ENCODE measurements at places on chromosomes 1 and 21.

DNA sequence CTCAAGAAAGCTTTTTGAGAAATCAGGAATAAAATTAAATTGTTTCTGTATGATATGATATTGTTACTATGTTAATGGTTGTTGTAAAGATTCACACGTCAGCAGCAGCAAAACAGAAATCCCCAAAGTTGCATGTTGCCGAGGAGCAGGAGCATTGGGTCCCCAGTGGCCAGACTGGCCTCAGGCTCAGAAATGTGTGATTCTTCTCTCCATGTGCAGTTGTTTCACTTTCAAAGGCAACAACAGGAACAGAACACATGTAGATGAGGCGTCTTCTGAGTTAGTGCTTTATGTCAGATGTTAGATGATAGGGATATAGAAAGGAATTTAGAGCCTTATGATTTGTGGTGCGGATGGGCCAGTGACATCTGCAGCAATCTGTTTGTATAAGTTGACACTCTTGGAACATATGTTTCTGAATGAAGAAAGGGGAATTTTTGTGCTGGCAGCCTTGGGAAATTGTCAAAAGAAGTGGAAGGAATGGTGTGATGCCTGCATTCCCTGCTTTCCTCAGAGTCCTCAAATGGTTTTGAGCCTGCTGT is 2.1 kb upstream of the TTLL7 start:
- DNase-seq = peak; percentile 36

DNA sequence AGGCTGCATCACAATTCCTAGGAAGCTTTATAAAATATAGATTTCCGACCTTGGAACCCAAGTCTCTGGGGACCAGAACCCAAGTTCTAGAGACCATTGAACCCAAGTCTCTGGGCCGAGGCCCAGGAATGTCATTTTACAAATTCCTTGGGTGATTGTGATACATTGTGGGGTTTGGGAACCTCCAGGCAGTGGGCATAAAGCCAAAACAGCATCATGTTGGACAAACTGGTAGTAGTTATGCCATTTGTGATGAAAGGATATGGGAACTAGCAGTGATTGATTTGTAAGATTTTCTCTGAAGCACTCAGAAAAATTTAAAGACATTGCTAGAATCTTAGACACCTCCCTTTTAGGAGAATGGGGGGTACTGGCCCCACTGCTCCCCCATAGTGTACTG is 160.2 kb downstream of the HIVEP3 start:
- no peak for DNase-seq

GRCh38 chr1:232062967-232063366 is 436.4 kb downstream of the DISC1 start:
- DNase-seq = no peak

GRCh38 chr1:45522324-45523104 is 830 bp upstream of the PRDX1 start:
- no peak for DNase-seq

- no peak for DNase-seq
Measured at GRCh38 chr1:197706601-197707000, 68.7 kb downstream of the DENND1B start.

DNA sequence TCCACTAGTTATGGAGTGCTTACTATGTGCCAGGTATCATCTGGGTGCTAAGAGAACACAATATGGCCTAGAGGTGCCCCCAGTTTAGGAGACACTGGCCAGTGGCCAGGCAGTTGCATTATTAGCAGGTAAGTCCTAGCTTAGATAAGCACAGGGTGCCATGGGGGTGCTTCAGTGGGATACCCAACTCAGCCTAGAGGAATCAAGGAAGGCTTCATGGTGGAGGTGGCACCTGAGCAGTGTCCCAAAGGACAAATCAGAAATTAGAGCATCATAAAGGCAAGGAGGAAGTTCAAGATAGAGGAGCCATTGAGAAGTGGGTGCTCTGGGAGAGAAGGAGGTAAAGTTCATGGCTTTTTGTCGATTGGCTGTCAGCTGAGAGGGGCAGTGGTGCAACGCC is 31.9 kb upstream of the PKP1 start:
- DNase-seq = no peak

- no peak for DNase-seq
Measured at GRCh38 chr1:188170411-188170810, 1341.7 kb downstream of the PLA2G4A start.

- no peak for DNase-seq
Measured at GRCh38 chr1:8382608-8383505, 64.9 kb downstream of the SLC45A1 start.

DNA sequence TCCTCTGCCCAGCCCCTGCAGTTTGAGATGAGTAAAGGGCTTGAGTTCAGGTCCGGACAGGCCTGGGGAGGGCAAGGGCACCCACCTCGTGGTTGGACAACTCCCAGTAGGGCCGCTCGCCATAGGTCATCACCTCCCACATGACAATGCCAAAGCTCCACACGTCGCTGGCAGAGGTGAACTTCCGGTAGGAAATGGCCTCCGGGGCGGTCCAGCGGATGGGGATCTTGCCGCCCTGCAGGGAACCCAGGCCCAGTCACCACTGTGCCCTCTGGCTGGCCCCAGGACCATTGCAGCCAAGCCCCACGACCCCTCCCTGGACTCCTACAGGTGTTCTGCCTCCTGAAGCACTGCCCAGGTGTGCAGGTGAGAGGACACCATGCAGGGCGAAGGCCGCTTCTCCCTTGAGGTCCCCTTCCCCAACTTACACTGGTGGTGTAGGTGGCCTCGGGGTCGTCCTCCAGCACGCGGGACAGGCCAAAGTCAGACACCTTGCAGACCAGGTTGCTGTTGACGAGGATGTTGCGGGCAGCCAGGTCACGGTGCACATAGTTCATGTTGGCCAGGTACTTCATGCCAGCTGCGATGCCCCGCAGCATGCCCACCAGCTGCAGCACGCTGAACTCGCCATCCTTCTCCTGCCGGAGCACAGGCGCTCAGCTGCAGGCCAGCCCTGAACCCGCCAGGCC is 24.1 kb downstream of the EPHA2 start:
- no peak for DNase-seq

GRCh38 chr1:155079210-155079486 is 511 bp downstream of the EFNA3 start:
- no peak for DNase-seq

DNA sequence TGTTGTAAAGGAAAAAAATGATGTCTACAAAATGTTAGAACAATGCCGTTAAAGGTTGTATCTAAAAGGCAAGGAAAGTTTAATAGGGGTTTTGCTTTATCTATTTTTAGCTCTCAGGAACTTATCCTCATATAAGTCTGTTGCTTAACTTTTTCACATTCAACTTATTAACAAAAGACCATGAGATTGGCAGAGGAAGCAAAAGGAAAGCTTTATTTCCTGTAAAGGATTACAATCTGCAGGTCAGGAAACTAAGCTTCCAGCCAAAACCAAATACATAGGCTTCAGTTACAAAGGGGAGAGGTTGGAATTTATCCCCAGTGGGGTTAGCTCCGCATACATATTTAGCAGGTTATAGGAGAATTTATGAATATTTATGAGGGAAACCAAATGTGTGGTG is 58.7 kb upstream of the KIAA1614 start:
- DNase-seq = no peak

- no peak for DNase-seq
Measured at GRCh38 chr1:40897513-40897912, 35.4 kb upstream of the CITED4 start.

DNA sequence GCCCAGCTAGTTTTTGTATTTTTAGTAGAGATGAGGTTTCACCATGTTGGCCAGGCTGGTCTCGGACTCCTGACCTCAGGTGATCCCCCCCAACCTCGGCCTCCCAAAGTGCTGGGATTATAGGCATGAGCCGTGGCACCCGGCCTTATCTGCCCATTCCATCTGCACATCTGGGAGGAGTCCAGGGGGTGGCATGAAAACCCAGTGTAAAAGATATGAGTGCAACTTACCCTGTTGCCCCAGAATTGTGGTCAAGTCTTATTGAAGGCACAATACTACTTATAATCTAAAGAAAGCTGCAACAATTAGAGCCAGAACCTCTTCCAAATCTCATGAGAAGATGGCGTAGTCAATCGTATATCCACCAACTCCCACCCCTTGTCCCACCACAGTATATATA is 18.4 kb downstream of the CTXND2 start:
- DNase-seq = no peak

GRCh38 chr1:193417945-193418744 is 231.7 kb upstream of the B3GALT2 start:
- no peak for DNase-seq

DNA sequence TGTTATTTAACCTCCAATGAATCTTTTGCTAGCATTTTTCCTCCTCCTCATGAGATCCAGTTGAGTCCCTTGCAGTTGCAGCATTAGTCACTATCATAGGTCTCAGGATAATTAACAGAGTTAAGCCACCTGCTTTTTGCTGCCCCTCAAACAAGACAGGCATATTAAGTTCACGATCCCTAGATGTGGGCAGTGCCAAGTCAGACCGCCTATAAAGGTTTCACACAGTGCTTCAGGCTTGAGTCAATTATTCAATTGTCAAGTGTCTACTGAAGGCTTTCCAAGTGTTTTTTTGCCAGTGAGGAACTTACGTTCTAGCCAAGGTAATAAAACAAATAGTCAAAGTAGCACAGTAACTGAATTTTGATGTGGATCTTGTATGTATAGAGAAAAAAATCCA is 175.0 kb downstream of the DAB1 start:
- no peak for DNase-seq

DNA sequence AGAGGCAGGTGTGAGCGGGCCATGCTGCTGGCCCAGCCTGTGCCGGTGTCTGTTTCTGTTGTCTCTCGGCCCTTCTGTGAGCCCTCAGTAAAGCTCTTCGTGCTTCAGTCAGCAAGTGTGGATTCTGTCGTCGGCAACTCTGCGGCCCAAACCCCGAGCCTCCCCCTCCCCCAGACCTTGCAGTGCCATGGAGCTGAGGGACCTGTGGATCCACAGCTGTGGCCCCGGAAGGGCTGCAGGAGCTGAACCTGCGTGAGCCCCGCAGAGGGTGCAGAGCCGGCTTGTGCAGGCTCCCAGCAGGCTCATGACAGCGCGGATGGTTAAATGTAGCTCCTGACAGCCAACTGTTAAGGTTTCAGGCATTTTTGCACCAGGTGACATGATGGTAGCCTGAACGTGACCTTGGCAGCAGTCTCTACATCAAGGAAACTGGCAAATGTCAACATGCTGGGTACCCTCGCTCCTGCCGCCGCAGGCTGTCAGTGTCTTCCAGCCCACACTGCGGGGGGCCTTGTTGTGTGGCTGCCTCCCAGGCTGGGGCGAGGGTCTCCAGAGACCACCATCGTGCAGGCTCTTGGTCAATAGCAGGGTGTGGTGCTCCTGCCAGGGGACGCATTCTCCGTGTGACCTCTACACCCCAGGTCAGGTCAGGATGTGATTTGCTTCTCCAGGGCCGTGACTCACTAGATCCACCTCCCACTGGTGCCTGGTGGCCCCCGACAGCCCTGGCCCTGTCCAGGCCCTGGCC is 7.0 kb downstream of the LRRC3 start:
- DNase-seq = no peak

DNA sequence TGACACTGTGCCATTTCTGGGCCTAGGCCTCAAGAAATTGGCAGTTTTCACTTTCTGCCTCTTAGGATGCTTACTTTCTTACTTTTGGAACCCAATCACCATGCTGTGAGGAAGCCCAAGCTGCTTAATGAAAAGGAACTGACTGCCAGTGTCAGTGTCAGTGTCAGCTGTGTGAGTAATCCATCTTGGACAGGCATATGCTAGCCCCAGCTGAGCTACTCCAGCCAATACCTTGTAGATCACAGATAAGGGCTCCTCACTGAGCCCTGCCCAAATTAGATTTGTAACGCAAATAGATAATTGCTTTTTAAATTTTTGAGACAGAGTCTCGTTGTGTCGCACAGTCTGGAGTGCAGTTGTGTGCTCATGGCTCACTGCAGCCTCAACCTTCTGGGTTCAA is 59.6 kb downstream of the SELENOF start:
- DNase-seq = no peak

DNA sequence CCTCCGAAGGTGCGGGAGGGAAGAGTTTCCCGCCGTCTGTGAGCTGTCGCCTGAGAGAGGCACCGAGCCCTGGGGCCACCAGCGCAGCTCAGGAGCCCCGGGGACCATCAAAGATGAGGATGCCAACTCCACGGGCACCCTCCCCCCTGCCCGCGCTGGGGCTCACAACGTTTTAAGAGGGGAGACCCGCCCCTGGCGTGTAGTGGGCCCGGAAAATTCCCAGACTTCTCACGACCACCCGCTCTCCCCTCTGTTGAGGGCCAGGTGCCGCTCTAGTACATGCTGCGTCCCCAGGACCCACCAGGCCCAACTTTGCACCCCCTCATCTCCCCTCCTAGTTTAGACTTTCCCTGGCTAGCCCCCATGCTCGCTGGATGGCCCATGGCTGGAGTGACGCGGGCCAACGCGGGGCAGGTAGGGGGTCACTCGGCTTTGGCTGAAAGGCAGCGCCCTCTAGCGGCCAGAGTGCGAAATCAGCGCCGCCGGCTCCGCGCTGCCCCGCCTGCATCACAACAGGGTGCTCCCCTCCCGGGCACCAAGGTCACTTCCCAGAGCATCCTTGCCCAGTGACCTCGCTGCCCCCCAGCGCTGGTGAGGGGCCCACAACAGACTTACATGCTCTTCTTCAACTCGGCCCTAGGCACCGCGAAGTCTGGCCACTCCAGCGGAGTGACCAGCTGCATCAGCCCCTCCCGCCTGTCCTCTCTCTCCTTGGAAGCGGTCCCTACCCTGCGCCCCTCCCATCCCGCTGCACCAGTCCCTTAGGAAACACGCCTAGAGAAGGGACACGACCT is 1.8 kb downstream of the CD160 start:
- peak; percentile 86 for DNase-seq

- DNase-seq = no peak
Measured at GRCh38 chr1:201584471-201585092, 45.7 kb downstream of the NAV1 start.

DNA sequence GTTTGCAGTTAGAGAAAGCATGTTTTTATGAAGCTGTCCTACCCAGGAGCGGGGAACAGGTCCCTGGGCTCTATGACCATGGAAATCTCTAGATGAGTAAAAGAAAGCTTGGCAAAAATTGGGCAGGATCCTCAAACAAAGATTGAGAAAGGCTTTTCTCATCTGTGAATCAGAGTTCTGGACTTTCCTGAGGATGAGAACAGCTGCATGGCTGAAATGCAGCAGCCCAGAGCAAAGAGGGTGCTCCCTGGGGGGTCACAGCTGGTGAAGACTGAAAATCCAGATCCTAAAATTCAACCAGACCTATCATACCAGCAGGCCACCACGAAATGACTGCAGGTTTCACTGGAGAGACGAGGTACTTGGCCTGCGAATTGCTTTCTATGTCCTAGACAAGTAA is 65.7 kb upstream of the APP start:
- DNase-seq = no peak

DNA sequence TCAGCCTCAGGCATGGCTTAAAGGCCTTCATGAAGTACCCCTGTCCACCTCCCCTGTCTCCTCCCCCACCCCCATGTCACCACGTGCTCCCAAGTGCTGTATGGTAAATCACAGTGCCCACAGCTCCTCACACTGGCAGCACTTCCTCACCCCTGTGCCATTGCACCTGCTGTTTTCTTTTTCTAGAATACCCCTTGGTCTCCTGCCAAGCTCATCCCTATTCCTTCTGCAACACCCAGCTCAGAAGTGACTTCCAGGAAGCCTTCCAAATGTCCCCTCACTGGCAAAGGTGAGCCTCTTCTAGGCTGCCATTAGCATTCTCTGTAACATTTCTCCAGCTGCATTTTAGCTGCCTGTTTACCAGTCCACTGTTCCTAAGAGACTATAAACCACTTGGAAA is 9.4 kb downstream of the AKNAD1 start:
- DNase-seq = no peak

Data from glutamatergic neuron (in vitro differentiated cells).